ENCODE measurements at places on chromosomes 13 and 19.

GRCh38 chr13:98233127-98233526 lies 56.1 kb upstream of the RNF113B start:
- no peak for DNase-seq

DNA sequence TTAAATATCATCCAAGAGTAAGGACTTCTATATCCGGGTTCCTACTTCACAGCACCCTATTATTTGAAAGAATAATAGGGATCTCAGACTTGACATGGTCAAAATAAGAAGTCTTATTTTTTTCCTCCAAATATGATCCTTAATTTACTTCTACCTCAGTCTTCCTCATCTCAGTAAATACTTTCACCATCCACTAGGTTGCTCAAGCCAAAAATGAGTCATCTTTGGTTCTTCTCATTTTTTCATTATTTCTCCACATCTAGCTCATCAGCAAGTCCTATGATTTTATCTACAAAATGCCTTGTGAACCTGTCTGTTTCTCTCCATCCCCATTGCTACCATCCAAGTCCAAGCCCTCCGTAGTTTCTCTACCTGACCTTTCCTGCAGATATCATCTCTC lies 121.9 kb upstream of the GJB6 start:
- no peak for DNase-seq

DNA sequence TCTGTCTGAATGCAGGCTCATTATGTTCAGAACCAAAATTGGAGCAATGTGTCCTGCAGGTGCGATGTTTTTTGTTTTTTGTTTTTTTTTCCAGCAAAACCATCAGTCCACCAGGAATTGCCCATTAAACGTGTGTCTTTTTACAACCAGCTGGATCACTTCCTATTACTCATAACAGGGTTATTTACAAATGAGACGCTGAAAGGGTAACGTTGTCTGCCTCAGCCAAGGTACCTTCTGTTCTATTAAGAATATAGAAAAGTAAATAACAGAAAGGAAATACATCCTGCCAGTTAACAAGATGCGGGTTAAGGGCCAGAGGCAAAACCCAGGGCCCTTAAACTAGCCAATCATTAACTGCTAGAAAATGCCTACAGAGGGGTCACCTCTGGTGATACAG lies 590.4 kb downstream of the TBC1D4 start:
- no peak for DNase-seq

GRCh38 chr13:25042151-25042865 lies 53.6 kb upstream of the PABPC3 start:
- DNase-seq: no peak

GRCh38 chr13:103539265-103539664 lies 473.0 kb upstream of the SLC10A2 start:
- no peak for DNase-seq

- DNase-seq: no peak
Observed at GRCh38 chr19:58118979-58119733, 21.1 kb upstream of the ZSCAN18 start.

DNA sequence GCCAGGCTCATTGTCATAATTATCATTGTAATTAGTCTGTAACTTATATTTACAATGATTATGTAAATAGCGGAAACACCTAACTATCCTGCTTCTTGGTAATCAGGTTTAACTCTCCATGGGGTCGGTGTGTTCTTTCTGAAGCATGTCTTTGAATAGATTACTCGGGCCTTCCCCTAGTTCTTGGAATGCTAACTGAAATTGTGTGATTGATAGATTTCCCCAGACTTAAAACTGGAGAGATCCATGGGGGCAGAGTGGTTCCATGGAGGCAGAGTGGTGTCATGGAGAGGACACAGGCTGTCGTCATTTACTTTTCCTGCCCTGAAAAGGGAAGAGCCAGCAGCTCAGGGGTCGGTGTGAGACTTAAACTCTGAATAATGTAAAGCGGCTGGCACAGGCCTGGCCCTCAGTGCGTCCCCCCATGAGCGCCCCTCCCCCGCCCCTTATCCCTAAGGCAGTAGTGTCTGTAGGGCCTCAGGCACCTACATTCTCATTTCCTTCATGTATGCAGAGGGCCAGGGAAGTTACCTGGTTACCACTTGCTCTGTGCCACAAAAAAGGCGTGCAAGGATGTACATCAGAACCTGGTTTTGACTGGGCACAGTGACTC lies 225.1 kb downstream of the TM9SF2 start:
- DNase-seq: no peak

GRCh38 chr19:5106191-5106726 lies 137.3 kb downstream of the KDM4B start:
- no peak for DNase-seq

DNA sequence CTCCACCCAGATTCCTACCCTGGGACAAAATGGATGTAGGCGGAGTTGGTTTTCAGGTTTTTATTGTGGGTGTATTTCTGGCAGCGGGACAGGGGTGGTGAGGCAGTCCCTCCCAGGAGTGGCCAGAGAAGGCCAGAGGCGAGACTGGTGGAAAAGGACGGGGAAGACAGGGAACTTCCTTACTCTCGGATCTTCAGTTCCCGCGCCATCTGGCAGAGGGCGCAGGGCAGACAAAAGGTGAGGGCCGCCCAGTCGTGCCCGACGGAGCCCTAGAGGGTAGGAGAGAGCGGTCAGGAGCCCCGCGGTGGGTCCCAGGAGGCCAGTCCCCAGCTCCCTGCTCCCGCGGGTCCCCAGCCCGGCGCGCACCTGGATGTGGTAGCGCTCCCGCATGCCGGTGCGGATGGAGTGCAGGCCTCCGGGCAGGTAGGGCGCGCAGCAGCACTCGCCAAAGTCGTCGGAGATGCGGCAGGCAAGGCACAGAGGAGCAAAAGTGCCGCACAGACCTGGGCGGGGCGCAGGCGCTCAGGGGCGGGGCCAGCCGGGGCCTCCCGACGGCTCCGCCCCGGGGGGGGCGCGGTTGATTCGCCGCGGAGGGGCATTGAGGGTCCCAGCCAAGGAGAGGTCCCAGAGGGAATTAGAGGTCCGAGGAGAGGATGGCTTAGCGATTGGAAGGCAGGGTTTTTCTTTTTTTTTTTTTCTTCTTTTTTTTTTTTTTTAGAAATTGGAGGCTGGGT lies 3.0 kb downstream of the CNFN start:
- DNase-seq: peak; percentile 37

GRCh38 chr13:39148513-39148961 lies 110.3 kb downstream of the NHLRC3 start:
- DNase-seq: no peak

- DNase-seq: no peak
Observed at GRCh38 chr19:30046522-30046921, 104.5 kb downstream of the URI1 start.

GRCh38 chr13:49629196-49629938 lies 1.1 kb downstream of the ARL11 start:
- no peak for DNase-seq

- DNase-seq: no peak
Observed at GRCh38 chr13:102799426-102800144, 666 bp downstream of the BIVM start.

- no peak for DNase-seq
Observed at GRCh38 chr19:708154-709143, at the start of gene PALM. Gene PALM (plus strand): TSS chr19:708935. CDS start chr19:709147, 212 bp downstream.

GRCh38 chr19:18269070-18269723 lies 5.1 kb downstream of the IQCN start:
- DNase-seq: no peak

DNA sequence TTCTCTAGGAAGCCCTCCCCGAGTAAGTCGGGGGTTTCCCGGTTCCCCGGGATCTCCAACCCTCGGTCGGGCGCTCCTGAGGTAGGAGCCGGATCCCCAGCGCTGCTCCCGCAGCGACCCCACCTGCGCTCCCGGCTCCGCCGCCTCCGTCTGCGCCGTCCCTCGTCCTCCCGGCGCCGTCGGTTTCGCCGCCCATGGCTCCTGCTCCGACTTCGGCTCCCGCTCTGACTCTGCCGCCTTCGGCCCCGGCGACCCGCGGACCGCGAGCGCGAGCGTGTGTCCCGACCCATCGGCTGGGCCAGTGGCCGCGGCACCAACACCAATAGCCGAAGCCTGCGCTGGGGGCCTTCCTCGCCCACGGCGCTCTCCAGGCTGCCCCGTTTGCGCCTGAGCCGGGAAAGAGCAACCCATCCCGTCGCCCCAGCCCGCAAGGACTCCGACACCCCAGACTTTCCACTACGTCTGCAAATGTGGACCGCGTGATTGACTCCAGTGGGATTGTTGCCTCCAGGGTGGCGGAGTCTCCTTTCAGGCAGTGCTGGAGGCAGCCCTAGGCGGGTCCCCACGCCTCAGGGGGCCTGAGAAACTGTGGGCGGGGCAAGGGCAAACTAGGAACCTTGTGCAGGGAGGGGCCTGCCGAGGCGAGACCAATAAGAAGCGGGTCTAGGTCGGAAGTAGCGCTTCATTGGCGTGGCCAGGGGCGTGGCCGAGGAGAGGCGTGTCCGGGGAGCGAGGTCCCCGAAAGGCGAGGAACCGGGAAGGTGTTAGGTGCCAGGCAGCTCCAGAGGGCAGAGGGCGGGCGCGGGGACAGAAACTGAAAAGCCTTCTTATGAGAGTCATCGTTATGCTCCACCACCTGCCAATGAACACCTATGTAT lies at the start of gene CACTIN:
Gene CACTIN (minus strand): TSS at position 318 of the 878 bp plus-strand sequence. CDS start 28 bp downstream, at position 290.
- peak; percentile 94 for DNase-seq

DNA sequence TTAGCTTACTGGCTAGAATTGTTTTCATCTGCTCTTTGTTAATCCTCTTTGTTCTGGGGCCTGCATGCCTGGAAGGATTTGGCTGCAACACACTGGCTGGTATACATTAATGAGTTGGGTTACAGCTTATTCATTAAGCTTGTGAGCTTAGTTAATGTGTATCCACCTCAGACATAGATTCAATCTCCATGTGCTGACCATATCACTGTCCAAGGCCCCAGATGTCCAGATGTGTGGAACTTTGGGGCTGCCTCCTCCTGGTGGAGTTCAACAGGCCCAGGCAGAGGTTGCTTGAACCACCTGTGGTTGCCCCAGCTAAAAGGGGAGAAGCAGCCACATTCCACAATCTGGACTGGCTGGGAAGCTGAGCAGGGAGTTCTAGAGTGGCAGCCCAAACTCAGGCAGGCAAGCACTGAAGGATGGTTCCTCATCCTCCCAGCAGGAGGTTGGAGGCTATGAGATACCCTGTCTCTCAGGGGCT lies 5.4 kb downstream of the DIAPH3 start:
- no peak for DNase-seq

DNA sequence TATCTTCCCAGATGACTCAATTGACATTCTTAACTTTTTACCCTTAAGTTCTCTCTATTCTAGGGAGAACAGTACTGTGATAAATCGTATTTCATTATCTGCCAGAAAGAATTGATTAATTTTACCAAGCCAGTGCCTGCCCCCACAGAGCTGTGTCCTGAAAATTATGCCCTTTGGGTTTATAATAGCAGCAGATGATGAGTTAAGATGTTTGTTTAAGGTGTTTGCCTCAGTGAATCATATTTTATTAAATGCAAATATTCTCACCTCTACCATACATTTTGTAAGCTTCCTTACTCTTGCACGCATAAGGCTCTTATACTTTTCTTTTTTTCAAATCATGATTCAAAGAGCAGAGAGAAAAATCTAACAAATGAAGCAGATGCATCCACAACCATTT lies 318.6 kb downstream of the DCT start:
- no peak for DNase-seq

DNA sequence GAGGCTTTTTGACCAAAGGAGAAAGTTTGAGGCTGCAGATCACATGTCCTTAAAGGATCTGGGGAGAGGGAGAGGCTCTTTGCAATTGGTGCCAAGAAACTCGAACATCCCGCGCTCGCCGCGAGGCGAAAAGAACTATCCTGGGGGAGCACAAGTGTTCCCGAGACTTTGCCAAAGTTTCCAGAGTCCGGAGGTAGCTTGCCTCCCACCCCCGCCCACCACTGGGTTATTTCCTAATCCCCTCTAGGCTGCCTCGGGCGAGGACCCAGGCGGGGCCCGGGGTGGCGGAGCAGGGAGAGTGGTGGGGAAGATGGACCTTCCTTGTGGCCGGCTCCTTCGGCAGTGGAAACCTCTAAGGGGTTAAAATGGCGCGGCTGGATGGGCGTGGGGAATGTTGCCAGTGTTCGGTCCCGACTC lies 114.5 kb downstream of the KCNRG start:
- DNase-seq: no peak

DNA sequence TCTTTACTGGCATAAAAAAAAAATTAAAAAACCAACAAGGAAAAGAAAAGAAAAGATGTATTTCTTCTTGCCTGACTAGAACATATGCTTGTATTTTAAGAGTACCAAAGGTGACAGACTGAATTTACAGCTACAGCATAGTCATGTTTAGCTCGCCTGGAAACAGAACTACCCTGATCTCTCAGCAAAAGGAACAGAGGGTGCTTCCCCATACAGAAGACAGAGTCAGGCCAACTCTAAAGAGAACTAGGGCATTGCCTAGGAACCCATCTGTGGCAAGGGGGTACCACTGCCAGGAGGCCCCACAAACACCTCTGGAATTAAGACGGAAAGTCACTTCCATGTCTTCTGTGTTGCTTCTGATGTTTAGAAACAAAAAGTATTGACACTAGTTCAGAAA lies 252.1 kb upstream of the STARD13 start:
- DNase-seq: no peak

- DNase-seq: no peak
Observed at GRCh38 chr19:47022140-47022536, 2.5 kb downstream of the NPAS1 start.

DNA sequence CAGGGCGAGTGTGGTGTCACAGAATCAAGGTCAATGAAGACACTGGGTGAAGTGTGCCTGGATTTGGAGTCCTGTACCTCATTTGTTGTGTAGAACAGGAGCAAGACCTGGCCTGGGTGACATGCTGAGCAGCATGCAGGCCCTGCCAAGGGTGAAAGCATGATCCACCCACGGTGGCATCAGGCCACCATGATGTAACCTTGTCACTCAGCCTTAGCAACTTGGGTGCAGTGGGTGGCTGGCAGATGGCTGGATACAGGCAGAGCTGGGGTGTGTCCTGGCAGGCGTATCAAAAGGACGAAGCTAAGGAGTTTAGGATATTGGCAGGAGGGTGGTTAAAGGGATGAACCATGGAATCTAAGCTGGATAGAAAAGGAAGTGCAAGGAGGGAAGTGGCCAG lies 10.3 kb downstream of the THSD1 start:
- DNase-seq: no peak

DNA sequence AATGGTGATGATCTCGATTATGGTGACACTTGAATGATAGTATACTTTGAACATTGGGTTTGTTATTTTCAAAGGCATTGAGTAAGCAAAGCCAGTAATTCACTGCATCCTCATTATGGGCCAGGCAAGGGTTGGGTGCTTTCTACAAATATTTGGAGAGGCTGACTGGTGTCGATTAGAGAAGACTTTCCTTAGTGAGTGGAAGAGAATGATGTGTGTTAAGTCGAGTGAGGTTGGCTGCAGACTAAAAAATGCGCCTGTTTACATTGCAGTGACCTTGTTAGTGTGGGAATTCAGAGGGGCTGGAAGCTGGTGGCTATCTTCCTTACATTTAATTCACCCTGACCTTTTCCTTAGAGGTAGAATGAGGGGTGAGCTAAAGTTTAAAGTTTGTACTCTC lies 22.4 kb upstream of the RNF113B start:
- DNase-seq: no peak

GRCh38 chr19:2282062-2282861 lies at the start of gene PEAK3:
Gene PEAK3 (minus strand): TSS chr19:2282175. CDS start chr19:2280931, 1,244 bp downstream.
- DNase-seq: no peak

- DNase-seq: no peak
Observed at GRCh38 chr19:15466851-15467733, 2.7 kb upstream of the RASAL3 start.

- no peak for DNase-seq
Observed at GRCh38 chr19:32558607-32559228, 22.3 kb upstream of the PDCD5 start.

Measured in stimulated activated CD8-positive, alpha-beta memory T cell treated with anti-CD3 and anti-CD28 coated beads, Interleukin-15, amount 100 ng/mL, for 24 hours (primary cell).